ENCODE measurements at places on chromosomes 11 and 22.

DNA sequence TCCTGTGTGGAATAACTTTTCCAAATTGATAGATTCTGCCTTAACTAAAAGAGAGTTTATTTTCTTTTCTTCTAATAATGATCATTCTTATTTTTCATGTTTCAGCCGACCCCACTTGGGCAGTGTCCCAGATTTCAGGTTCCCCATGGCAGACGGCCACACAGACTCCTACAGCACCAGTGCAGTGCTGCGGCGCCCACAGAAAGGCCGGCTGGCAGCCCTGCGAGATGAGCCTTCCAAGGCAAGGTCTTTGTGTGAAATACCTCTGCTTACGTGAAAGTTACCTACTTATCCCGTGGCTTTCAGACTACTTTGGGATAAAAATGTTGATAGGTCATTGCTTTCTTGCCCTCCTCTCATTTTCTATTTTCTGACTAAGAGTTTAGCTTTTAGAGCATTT, 59.3 kb upstream of the CTTN start:
- DNase-seq: no peak

DNA sequence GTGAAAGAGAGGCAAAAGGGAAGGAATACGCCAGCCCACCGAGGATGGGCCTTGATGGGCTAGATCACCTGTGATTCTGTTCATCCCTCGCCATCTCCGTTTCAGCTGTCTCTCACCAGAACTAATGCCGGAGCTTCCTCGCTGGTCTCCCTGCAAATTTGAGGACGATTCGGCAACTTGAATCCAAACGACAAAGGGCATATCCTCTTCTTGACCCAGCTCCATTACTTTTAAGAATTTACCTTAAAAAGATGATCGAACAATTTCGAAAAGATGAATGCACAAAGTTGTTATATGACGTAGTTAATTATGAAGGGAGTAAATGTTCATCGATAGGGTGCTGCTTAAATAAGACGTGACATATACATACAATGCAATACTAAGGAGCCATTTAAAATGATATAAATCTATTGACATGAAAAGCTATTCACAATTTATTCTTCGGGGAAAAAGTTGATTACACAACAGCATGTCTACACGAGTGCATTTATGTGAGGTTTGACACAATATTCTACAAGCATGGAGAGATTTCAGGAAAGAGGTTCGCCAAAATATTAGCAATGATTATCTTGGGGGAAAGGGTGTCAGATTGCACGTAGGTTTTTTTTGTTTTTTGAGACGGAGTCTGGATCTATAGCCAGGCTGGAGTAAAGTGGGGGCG, 937 bp upstream of the FAM168A start:
- no peak for DNase-seq

GRCh38 chr11:125554038-125554437, 15.2 kb upstream of the EI24 start:
- no peak for DNase-seq

DNA sequence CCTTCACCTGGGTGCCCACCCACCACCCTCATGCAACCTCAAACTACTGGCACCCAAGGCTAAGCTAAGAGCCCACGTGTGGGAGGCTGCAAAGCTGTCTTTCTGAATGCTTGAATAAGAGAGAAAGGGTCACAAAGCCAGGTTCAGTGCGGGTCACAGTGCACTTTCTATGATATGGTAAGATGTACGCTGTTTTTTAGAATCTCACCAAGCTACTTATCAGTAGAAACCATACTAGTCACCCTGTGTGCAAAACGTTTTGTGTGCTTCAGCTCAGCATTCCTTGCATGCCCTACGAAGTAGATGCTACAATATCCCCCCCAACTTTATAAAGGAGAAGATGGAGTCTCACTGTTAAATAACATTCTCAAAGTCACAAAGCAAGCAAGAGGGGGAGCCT, 14.9 kb downstream of the P2RX3 start:
- DNase-seq: no peak

DNA sequence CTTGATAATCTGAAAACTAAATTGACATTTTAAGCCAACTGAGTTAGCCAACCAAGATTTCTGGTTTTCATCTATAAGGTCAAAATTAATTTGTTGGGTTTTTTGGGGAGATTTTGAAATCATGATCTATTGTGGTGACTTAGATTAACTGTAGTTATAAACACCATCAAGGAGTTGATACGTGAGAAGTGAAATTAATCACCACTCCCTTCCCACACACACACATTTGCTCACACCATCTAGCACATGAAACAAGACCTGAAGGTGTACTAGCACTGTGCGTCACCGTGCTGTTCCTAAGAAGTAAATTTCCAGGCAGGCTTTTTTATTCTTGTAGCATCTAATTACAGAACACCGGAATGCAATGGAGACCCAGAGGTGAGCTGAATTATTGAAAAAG, 2.1 kb downstream of the OR5B21 start:
- no peak for DNase-seq

- DNase-seq: no peak
These were observed 4.3 kb upstream of the CHID1 start for GRCh38 chr11:914747-915501.

DNA sequence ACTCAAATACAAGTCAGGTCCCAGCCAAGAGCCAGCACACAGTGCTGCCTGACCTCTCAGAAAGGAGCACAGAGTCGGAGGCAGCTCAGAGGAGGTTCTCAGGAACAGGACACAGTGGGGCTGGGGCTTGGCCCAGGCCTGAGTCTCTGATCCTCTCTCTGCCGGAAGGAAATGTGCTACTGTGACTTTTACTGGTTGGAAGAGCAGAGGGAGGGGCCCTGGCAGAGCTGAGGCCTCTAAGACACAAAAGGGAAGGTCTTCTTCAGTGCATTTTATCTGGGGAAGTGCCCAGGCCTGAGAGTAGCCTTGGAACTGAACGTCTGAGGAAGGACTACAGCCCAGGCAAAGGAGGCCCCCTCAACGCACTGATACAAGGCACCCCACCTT, 16.2 kb upstream of the CASTOR1 start:
- no peak for DNase-seq

- no peak for DNase-seq
These were observed 70.6 kb upstream of the TTLL12 start for GRCh38 chr22:43257549-43257948.

DNA sequence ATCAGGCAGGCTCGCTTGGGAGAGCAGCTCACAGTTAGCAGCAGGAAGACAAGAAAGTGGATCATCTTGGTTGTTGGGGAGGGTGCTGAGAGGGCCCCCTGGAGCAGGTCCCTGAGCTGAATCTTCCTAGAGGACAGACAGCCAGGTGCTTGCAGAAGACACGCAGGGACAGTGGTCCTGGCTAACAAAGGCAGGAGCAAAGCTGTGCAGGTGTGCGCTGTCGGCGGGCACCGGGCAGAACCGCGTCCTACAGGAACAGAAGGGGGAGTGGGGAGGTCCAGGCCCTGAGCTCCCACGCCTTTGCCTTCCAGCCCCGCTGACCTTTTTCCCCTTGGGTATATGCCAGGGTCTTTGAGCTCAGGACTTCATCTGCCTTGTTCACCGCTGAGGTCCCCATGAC, 30.1 kb upstream of the PARVB start:
- DNase-seq: no peak
